Midbrain (tissue), 1 donor: ENCODE measurements at places on chromosomes 3 and 15.

DNA sequence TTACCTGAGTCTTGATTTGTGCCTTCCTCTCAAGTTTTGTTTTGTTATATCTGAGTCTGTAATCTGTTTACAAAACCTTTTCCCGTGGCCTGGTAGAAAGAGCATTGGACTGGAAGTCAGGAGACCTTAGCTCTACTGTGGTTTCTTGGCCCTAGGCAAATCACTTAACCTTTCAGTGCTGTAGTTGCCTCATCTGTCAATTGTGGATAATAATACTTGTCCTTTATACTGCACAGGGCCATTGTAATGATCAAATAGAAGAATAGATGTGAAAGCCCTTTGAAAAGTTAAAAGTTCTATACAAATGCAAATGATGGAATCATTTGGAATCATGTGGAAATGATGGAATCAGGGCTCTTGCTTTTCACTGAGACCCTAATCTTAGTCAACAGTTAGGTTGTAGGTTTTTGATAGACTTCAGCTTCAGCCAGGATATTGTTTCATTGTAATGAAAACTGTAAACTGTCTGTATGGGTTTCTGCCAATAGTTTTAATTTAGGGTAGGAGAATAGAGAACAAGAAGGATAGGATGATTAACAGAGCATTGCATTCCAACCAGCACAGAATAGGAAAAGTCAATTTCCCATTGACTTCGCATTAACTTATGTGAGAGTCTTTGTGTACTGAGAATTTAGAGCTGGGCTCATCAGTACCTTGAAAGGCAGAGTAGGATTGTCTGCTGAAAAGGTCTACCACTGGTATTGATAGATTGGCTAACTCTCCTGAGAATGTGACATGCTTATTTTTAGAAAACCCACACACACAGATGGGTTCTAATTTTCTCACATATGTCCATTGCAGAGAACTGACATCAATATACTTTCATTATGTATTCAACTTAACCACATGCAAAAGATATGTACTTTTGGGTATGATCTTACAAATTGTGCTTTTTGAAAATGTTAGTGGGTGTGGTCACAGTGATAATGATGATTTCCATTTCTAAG, 21.8 kb downstream of the MAP2K5 start:
- no peak for DNase-seq

DNA sequence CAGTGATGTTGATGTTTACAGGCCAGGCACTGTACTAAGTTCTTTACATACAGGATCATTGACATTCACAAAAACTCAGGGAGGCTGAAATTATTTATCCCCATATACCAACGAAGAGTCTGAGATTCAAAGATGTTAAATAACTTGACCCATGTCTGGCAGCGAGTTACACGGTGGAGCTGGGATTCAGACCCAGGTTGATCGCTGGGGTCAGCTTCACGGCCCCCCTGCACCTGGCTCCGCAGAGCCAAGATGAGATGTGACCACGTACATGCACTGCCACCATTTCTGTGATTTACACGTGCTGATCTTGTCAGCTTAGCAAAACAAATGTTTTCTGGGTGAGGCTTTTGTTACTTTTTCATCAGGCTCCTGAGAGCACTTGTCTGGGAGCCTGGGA, 109.8 kb downstream of the EEFSEC start:
- DNase-seq = no peak

DNA sequence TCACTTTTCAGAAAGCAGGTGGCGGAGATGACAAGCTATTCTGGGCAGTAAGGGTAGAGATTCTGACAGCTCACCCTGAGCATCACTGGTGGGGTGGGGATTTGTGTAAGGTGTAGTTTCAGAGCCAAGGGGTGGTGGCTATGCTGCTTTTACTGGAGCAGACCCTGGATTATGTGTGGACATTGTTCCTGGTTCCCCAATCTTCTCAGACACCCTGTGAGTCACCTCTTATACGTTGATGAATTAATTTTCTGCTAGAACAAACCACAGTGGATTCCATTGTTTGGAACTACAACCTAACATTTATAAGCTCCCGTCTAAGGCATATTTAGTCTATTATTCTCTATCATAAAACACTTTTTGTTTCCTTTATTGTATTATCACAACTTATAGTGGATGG, 169.5 kb upstream of the COL8A1 start:
- DNase-seq = no peak

GRCh38 chr3:73365756-73366397, 258.9 kb downstream of the PDZRN3 start:
- peak; percentile 77 for DNase-seq

- no peak for DNase-seq
These were observed 785.3 kb downstream of the ROBO2 start for GRCh38 chr3:77825001-77825827.

DNA sequence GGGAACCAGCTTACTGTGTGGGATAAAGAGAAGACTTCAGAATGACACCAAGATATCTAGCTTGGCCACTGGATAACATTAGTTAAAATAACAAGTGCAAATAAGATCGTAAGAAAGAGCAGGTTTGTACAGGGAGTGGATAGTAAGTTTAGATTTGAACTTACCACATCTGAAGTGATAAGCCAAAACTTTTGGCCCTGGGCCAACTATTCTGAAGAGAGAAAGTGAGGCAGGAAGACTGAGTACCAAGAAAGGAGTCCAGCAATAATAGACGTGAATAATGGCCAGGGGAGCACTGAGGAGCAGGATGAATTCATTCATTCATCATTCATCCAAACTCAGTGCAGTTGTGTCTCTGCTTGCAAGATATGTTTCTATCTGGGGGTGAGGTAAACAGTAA, 122.9 kb downstream of the PDE8A start:
- DNase-seq = no peak

- no peak for DNase-seq
These were observed 58.4 kb downstream of the NME9 start for GRCh38 chr3:138271189-138271794.

DNA sequence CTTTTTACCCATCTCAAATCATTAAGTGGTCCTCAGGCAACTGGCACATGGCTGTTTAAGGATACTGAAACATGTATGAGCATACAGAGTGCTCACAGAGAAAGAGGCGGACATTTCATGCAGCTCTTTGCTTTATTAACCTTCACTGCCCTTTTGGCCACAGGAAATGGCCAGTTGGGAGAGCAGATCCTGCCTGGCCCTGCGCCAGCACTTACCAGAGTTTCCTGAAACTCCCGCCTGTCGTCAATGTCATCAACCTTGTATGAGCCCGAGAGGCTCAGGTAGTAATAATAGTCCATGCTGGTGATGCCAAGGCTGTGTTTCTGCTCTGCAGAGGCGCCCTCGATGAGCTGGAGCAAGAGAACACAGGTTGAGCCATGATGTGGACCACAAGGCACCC, 17.8 kb downstream of the LDHAL6B start:
- DNase-seq = no peak

GRCh38 chr15:94277485-94277884, 46.1 kb downstream of the MCTP2 start:
- no peak for DNase-seq

DNA sequence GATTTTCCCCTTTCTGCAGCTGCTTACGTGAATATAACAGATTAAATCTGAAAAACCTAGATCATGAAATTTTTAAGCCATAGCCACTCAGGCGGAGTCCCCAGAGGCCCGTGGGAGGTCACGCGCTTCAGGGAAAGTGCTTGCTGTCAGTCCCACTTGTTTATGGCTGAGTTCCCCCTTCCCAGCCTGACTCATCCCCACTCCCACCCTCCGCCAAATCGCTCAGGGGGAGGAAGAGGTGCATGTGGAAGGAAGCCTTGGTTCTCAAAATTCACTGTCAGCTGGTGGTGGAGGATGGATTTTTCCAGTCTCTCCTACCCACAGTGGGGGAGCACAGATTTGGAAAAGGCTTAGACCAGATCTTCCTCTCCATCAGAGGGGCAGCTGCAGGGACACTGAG, 67.4 kb downstream of the CORO2B start:
- no peak for DNase-seq
